Hepatic stellate cell (primary cell): ENCODE measurements at places on chromosomes 1 and 21.
A peak's percentile ranks its signal among the peaks of the same experiment; 100 is the strongest.

DNA sequence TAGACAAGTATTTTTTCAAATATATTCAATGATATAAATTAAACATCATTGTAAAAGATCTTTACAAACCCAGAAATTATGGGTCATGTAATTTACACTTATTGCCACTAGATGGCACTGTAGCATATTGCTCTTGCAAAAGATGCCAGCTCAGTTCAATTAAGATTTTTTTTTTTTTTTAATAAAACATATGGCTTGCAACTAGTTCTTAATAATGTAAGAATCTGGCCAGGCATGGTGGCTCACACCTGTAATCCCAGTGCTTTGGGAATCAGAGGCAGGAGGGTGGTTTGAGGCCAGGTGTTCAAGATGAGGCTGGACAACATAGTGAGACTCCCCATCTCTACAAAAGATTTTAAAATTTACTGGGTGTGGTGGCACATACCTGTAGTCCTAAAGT lies 49.4 kb upstream of the DESI2 start:
- DNase-seq: peak; percentile 16

DNA sequence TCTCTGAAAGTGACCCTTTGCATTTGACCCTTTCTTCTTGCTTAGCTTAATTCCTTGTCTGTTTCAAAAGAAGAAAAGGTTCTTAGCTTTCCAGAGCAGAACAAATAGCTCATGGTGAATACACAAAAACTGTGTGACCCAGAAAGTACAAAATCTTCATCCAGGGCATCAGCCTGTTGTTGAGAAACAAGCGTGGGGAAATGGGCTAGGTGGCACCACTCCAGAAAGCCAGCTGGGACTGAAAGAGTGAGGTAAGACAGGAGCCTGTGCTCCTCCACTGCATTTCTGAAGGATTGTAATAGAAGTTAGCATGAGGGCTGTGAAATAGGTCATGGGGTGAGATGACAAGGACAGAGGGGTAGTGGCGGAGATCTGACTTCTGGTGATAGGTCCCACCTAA lies 45.8 kb downstream of the CYP2J2 start:
- no peak for DNase-seq

GRCh38 chr1:114033961-114034360 lies 54.7 kb downstream of the OLFML3 start:
- no peak for DNase-seq

DNA sequence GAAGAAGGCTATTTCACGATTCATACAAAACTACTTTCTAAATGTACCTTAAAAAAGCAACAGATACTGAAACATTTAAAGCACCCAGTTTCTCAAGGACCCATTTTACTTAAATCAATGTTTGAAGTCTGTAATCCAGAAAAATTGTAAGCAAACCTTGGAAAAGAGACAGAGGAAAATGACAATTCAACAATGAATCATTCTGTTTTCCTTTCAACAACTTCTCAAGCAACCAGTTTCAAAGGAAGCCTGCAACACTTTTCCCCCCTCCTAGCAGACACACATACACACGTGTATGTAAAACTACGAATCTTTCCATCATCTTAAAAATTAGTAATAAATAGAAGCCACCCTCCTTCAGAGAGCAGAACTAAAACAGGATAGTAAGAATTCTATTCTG lies 1.2 kb downstream of the RERE start:
- no peak for DNase-seq

- no peak for DNase-seq
These were observed 10.2 kb downstream of the UBIAD1 start for GRCh38 chr1:11283151-11283550.

GRCh38 chr1:34143975-34144374 lies 21.1 kb downstream of the CSMD2 start:
- no peak for DNase-seq

- DNase-seq: peak; percentile 73
These were observed 29.1 kb upstream of the C21orf91 start for GRCh38 chr21:17848228-17848627.

- no peak for DNase-seq
These were observed 14.2 kb downstream of the WASF2 start for GRCh38 chr1:27475720-27476119.

DNA sequence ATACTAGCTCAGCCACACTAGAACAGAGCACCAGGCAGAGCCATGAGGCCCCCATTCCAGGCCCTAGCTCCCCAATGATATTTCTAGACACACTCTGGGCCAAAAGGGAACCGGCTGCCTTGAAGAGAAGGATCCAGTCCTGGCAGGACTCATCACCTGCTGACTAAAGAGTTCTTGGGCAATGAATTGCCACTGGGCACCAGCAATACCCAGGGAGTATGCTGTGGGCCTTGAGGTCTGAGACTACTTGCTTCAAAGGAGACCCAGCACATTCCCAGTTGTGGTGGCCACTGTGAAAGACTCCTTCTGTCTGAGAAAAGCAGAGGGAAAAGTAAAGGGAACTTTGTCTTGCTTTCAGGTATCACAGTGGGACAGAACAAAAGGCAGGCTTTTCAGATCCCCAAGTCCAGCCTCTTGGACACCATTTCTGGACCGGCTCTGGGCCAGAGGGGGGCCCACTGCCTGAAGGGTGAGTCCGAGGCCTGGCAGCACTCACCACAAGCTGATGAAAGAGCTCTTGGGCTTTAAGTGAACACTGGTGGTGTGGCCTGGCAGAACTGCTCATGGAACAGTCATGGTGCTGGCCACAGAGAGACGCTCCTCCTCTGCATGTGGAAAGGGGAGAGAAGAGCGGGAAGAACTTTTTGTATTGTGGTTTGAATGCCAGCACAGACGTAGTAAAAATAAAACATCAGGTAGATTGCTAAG lies 72.5 kb downstream of the CDC42BPA start:
- no peak for DNase-seq

- DNase-seq: no peak
These were observed 584.8 kb downstream of the PLA2G4A start for GRCh38 chr1:187413405-187414169.

- DNase-seq: no peak
These were observed 65.2 kb downstream of the FAAP20 start for GRCh38 chr1:2129256-2129943.

- DNase-seq: no peak
These were observed 26.8 kb downstream of the PPP2R5A start for GRCh38 chr1:212311836-212312497.

DNA sequence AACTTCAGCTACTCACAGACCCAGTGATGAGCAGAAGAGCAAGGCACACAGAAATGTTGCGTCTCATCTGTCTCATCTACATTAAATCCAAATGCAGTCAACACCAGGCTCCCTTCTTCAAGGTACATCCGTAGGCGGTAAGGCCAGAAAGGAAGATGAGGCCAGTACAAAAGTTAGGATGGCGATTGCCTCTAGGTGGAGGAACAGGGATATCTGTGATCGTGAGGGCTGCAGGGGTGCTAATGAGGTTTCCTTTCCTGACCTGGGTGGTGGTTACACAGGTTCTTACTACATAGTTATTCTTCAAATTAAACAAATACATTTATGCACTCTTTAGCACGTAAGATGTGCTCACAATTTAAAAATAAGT lies 1.4 kb upstream of the MYBPH start:
- DNase-seq: no peak

GRCh38 chr1:61056573-61057439 lies 25.6 kb upstream of the NFIA start:
- peak; percentile 34 for DNase-seq

DNA sequence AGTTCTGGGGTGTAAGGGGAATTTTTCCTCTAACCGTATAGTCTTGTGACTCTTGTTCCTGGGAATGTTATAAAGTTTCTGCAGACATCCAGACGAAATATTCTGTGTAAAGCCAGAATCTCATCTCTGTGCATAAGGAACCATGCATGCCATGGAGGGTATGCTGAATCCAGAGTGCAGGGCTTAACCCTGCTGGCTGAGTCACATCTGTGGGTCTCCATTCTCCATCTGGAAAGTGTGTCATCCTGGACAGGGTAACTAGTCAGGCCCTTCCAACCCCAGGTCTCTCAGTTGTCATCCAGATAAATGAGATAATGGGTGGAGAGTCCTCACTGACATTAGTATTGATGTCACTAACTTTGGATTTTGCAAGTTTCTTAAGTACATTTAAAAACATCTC lies 48.8 kb downstream of the ATP5PO start:
- peak; percentile 60 for DNase-seq

- no peak for DNase-seq
These were observed 403.2 kb upstream of the ADAMTS5 start for GRCh38 chr21:27369978-27370571.

- DNase-seq: no peak
These were observed 85.8 kb downstream of the GLIS1 start for GRCh38 chr1:53653200-53653575.
